ENCODE measurements at places on chromosomes 1 and 21.

- ATAC-seq: no peak
Measured at GRCh38 chr1:228144193-228144992, 4.3 kb downstream of the GUK1 start.

- ATAC-seq: peak; percentile 44
Measured at GRCh38 chr1:1032424-1032823, 12.5 kb downstream of the AGRN start.

DNA sequence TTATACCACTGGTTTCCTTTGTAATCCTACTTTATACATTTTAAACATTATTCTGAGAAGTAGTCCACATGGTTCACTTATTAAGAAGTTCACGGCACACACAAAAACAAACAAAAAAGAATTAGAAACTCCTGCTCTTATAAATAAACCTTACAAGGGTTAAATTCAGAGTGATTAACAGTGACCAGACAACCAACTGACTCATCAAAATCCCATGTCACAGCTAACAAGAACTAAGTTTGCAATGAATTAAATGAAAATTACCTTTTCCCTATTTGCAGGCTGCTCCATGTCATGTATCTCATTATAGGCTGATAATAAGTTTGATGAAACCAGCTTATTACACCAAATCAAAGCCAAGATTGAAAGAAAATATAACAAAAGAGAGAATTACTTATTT, 77.5 kb downstream of the PUM1 start:
- no peak for ATAC-seq

DNA sequence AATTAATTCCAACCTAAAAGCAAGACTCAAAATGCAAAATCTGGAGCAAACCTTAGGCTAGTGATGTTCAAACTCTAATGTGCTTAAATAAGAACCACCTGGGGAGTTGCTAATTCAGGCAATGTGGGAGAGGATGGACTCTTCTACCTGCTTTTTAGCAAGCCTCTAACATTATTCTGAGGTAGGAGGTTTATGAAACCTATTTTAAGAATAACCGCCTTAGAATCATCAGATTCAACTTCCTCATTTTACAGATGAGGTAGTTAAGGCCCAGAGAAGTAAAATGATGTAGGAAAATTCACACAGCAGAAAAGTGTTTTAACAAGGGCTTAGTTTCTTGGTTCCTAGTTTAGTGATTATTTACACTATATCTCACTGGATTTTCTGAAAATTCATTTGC, 8.6 kb upstream of the NTNG1 start:
- no peak for ATAC-seq

GRCh38 chr1:22281521-22282363, 138.8 kb upstream of the WNT4 start:
- ATAC-seq: peak; percentile 63

DNA sequence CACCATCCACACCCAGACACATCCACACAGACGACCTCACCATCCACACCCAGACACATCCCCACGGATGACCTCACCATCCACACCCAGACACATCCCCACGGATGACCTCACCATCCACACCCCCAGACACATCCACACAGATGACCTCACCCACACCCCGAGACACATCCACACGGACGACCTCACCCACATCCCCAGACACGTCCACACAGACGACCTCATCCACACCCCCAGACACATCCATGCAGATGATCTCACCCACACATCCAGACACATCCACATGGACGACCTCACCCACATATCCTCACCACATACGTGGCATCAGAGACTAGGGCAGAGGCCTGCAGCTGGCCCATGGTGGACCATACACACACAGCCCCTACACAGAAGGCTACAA, 14.7 kb upstream of the FABP3 start:
- no peak for ATAC-seq

DNA sequence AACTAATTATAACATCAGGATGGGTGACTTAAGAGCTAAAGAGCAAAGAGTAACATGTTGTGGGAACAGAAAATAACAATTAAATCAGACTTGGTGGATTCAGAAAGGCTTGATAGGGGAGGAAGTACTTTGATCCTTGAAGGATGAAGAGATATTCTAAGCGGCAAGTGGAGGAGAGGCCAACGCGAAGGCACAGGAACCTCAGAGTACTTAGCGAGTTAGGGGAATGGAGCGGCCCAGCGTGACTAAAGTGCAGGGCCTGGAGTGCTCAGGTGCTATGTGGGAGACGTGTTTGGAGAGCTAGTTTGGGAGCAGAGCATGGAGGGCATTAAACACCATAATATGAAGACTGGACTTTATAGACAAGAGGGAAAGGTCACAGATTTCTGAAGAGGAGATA, 64.3 kb downstream of the ADCY10 start:
- ATAC-seq: no peak

GRCh38 chr1:210132582-210132981, 100.0 kb upstream of the SERTAD4 start:
- no peak for ATAC-seq

- ATAC-seq: no peak
Measured at GRCh38 chr1:183821889-183822611, 17.1 kb downstream of the RGL1 start.

- ATAC-seq: peak; percentile 79
Measured at GRCh38 chr1:116737020-116737854, 17.0 kb upstream of the CD2 start.

GRCh38 chr1:95311014-95311413, 77.0 kb downstream of the RWDD3 start:
- ATAC-seq: no peak

DNA sequence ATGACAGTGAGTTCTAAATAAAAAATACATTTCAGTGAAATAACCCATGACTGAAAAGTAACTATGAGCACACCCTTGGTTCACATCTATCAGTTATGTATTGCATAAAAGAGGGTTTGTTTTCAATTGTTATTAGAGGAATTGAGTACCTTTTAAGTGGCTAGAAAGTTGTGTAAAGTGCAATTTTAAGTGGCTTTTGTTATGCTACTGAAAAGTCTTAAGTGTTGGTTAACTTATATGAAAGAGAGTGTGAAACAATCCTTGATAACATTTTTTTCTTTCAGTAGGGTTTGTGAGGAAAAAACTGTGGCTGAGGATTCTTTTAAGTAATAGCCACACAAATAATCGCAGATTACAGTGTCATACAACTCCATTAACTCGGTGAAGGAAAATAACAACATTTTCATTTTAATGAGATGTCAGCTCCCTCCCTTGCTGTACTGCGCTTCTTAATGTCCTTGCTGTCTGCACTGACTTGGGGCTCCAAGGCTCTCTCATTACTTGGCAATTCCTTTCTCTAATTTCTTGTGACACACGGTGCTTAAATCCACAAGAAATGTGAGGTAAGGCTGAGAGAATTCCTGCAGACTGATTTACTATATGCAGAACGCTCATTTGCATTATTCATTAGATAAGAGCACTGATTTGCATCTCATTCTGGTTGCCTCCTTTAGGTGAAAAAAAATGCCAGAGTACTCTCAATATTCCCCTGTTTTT, 40.6 kb downstream of the NTNG1 start:
- ATAC-seq: peak; percentile 48

DNA sequence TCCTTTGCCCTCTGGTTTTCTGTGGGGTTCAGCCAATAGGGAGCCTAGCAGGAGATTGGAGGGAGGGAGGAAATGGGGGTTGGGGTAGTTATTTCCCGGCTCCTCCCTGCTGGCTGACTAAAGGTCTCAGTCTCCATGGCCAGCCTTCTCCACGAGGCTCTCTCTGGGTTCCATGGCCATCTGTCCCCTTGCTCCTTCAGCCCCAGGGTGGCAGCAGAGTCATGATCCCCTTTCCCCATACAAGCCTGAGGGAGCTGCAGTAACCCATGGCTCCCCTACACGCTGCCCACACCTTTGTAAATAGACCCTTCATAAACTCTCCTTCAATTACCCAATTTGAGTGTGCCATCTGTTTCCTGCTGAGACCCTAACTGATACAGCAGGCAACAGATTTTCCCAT, 176.1 kb upstream of the CSF3R start:
- ATAC-seq: no peak
